KBM-7 (cell line): ENCODE measurements at places on chromosomes 5 and 9.
A peak's percentile ranks its signal among the peaks of the same experiment; 100 is the strongest.

GRCh38 chr5:147887930-147888329 is 9.4 kb downstream of the SCGB3A2 start:
- DNase-seq: no peak

DNA sequence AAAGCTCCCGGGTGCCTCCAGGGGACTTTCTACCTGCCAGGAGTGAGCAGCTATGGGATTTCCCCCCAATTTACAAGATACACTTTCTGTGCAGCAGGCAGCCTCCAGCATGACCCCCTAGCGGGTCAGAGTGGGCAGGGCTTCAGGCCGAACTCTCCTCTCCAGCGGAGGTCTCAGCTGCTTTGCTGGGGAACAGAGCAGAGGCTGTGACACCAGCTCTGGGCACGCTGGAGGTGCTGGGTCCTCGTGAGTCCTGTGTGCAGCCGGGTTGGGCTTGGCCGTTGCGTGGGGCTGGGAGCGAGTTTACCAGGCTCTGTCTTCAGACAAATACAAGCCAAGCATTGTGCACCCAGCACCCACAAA is 2.9 kb downstream of the NRARP start:
- DNase-seq: no peak

DNA sequence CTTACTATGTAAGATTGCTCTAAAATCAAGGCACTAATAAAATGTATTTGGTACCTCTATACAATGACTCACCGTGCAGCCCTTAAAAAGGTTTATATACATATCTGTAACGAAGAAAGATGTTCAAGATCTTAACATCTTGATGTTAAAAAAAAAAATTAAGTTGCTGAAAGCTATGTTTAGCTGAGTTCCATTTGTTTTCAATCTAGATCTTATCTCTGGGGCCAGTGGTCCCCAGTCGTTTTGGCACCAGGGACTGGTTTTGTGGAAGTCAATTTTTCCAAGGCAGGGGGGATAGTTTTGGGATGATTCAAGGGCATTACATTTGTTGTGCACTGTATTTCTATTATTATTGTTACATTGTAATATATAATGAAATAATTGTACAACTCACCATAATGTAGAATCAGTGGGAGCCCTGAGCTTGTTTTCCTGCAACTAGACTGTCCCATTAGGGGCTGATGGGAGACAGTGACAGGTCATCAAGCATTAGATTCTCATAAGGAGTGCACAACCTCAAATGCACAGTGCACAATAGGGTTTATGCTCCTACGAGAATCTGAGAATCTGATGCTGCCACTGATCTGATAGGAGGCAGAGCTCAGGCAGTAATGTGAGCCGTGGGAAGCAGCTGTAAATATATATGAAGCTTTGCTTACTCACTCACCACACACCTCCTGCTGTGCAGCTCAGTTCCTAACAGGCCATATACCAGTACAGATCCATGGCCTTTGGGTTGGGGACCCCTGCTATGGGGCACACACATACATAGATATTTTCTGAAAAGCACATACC is 27.6 kb upstream of the TSLP start:
- DNase-seq: no peak

- DNase-seq: peak; percentile 75
Observed at GRCh38 chr9:3441197-3441816, 84.5 kb downstream of the RFX3 start.

GRCh38 chr9:123488722-123489321 is 132.8 kb downstream of the CRB2 start:
- no peak for DNase-seq

- DNase-seq: no peak
Observed at GRCh38 chr5:90547072-90547536, 11.5 kb upstream of the ADGRV1 start.

- no peak for DNase-seq
Observed at GRCh38 chr9:13731637-13732036, 452.1 kb upstream of the MPDZ start.

DNA sequence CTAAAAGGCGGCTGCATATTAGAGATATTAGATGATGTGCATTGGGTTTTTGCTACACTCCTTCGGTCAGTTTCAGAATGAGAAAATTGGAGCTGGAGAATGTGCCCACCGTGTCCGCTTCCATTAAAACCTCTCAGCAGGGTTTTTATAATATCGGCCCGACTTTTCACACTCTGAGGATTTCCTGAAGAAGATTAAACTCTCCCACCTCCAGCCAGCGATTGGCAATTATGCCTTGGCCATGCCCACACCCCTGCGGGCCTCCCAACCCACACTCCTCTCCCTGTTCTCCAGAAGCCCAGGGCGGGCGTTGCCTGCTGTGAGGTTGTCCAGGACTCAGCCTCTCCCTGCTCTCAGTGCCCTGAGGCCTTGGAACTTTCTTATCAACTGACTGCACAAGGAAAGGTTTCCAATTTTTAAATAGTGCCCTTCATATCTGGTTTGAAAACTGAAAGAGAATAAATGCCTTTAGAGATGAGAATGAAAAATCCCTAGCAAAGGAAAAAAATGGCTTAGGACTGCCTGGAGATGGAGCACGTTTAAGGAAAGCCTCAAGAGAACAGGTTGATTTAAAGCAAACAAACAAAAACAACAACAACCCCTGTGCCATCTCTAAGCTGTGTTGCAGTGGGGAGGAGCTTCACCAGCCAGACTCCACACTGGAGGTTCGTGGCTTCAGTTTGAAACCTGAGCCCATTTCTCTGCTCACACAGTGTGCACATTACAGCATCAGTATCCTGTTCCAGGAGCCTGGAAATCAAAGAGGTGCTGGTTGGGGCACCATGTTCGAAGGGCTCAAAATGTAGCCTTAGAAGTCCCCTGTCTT is 292.9 kb downstream of the NSG2 start:
- DNase-seq: no peak

- DNase-seq: no peak
Observed at GRCh38 chr5:6632324-6632887, 438 bp downstream of the NSUN2 start.

GRCh38 chr9:17888066-17888465 is 309.2 kb downstream of the SH3GL2 start:
- no peak for DNase-seq

DNA sequence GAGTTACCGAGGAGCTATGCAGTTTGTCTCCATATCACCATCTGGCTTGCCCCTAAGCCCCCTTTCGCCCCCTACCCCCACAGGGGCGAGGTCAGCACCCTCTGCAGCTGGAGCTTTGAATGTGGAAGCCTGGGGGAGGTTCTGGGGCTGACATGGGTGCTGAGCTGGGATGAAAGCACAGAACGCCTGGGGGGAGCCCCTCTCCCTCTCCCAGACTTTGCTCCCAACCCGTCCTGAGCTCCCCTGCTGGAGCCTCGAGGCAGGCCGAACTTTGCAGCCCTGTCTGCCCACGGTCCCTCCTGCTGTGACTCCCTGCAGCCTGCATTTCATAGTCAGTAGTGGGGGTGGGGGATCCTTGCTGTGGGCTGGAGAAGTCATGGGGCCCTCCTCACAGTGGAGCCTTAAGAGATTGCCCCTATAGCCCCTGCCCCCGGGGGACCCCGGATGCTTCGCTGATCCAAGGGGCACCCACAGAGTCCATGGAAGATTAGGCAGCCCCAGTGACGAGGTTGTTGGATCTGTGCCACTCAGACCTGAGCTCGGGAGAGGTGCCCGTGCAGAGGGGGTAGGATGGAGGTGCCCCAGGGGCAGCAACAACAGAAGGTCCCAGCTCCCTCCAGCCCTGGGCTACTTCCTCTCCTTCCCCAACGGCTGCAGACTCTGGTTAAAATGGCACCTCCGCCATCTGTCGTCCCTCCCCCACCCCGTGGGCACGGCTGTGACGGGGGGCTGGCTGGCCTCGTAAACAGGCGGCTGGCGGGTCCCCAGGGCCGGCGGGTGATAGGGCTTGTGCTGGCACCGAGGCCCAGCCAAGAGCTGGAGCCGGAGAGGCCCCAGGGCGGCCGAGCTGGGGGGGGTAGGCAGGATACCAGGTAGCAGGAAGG is 162.0 kb downstream of the C9orf50 start:
- peak; percentile 71 for DNase-seq

DNA sequence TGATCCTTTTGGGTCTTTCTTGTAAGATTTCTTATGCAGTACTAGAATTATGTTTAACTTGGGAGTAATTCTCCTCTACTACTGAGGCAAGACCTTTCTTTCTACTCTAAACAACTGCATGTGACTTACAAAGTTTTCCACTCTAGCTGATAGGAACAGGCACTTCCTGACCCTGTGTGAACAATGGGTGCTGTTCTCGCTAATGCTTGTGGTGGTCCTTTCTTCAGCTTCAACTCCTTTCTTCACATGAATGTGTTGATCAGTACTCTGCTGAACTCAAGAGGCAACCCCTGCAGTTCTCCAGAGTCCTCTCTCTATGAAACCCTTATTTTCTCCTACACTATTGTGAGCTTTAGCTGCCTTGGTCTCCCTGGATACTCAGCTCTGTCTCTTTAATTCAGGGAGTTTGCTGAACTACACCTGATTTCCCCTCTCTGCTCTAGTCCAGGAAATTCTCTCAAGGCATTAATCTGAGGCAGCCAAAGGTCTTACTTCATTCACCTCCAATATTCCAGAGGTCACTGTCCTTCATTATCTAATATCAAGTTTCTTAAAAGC is 484.6 kb upstream of the PIK3R1 start:
- DNase-seq: no peak

GRCh38 chr5:121462441-121462840 is 389.2 kb upstream of the FTMT start:
- no peak for DNase-seq

- no peak for DNase-seq
Observed at GRCh38 chr9:3008091-3008490, 164.2 kb upstream of the PUM3 start.

- no peak for DNase-seq
Observed at GRCh38 chr9:33794560-33794959, 801 bp upstream of the PRSS3 start.

DNA sequence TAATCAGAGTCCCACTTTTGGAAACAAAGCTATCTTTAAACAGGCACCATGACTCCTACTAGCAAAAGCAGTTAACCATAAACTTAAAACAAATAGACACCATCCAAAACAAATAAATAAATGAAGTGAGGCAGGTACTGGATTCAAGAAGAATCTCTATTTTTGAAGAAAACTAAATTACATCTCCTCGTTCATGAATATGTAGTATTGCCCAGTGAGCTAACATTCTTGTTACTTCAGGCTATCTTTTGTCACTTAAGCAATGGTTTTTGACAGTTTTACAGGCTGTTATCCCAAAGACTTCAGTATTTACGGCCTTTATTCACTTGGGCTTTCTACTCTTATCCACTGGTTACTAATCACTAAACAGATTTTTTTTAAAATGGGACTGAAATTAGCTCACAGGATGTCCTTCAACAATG is 242.5 kb downstream of the MLLT3 start:
- no peak for DNase-seq

GRCh38 chr9:134205672-134206310 is 41.4 kb upstream of the RNU6ATAC start:
- DNase-seq: no peak

DNA sequence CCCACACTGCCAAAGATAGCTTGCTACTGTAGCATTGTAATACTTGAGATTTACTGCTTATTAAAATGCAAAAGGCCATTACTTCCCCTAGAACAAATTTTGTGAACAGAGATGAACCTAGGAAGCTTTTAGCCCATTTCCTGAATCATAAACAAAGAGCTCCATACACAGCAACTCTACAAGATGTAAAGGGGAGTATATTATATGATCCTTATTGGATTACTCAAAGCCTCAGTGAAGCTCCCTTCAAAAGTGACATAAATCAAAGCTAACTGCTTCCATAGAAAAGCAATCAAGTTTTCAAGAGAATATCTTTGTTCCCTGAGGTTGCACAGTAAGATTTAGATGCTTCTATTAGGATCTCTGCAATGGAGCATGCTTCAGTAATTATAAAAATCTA is 629.8 kb downstream of the EFNA5 start:
- DNase-seq: no peak

DNA sequence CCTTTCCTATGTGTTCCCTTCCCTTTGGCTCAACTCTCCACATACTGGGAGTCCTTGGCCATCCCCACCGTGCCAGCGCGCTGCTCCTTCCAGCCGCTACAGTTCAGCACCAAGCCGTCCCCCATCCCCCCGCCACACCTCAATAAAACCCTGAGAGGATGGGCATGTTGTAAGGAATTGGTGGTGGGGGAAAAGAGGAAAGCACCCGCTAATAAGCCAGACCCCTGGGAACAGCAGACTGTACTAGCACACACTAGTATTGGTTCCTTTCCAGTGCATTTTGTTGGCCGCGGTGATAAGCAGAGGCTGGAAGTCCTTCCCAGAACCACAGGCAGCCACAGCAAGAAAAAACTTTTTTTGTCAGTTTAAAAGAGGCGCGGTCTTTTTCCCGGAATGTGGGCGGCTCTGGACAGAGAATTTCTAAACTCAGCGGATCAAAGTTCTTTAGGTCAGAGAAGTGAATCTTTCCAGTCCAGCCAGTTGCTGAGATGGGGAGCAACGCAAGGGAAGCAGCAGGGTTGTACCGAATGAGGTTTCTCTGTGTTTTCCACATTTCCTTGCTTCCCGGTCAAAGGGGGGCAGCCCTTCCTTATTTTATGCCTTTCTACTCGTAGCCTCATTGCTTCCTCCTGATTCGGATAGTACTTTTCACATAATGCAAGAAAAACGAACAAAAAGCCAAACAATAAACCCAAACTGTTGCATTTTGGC is 2.1 kb downstream of the CHSY3 start:
- DNase-seq: peak; percentile 12

GRCh38 chr9:34465468-34465867 is 6.9 kb downstream of the DNAI1 start:
- no peak for DNase-seq

DNA sequence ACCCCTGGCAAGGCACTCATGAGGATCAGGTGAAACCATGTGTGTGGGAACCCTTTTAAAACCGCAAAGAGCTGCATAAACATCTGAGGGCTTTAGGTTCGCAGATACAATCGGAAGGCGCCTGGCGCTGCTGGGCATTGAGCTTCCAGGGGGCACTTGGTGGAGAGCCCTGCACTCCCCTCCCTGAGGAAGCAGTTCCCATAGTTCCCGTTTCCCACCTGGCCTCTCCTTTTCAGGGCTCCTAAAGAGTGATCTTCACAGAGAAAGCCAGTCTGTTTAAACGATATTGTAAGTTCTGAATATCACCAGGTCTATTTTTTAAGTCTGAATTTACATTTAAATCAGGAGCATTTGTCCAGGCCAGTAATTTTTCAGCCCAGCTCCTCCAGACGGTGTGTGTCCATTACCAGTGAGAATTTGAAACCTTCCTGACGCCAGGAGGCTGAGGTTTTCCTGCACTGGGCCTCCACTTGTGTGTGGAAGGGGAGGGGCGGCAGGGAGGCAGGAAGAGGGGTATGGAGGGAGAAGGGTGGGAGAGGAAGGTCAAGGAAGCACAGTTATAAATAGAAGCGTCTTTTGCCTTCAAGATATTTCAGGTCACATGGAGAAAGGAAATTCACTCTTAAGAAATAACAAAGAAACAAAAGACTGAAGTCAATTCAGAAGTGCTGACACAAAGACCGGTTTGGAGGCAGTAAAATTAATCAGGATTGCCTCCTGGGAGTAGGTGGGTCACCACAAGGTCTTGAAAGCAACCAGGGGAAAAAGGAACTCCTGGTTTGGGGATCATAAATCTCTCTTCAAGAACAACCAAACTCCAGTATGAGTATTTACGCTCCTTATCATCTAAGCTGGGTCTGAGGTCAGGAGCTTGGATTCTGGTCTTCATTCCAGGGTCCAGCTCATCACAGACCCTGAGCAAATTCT is 14.3 kb upstream of the MGAT1 start:
- peak; percentile 39 for DNase-seq

- peak; percentile 75 for DNase-seq
Observed at GRCh38 chr5:91382530-91383026, 539 bp downstream of the ARRDC3 start.
